CD4-positive, alpha-beta T cell (primary cell): ENCODE measurements at places on chromosomes 13 and 19. TPM values are rescaled to one million over a fixed set of nuclear protein-coding genes. Genes with fewer than 3 reads are reported as not detected.

The ATP8A2 gene
- 0.22 TPM for total RNA-seq

The CBLC gene
- not detected for total RNA-seq

DNA sequence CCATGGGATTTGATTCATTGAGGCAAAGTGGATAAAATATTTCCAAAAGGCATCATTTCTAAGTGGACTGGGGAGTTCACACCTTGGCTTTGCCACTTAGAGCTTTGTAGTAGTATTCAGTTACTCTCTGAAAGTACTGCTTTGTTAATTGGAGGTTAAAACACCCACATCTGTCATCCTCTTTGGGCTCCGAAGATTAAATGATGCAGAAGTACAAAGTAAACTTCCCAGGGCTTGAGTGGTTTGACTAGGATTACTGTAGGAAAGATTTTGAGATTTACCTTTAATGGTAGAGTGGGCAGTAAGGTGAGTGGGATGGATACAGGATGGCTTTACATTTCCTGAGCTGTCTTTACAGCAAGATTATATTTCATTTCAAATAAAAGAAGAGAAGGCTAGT lies 42.4 kb downstream of the WASF3 start:
- no peak for DNase-seq

The ZSWIM4 gene
- 3.8 TPM for total RNA-seq

DNA sequence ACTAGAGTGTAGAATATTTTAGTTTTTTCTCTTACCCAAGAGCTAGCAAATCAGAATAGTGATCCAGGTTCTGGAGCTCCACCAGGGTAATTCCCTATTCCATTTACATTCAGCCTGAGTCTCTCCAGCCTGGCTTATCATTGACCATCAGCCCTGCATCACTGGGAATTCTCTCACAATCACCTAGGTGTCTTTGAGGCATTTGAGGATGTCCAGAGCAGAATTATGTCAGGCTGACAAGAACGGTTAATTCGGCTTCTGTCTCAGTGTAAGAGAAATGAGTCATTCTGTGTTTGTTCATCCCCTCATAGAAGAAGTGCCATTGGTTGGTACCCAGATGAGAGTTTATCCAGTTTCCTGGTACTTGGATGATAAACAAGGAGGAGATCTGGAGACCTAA lies 180.5 kb downstream of the ZNF737 start:
- no peak for DNase-seq

The CACNA1A gene
- total RNA-seq = 0.30 TPM

- DNase-seq = no peak
Measured at GRCh38 chr19:19446655-19447437, 41.4 kb downstream of the GATAD2A start.

DNA sequence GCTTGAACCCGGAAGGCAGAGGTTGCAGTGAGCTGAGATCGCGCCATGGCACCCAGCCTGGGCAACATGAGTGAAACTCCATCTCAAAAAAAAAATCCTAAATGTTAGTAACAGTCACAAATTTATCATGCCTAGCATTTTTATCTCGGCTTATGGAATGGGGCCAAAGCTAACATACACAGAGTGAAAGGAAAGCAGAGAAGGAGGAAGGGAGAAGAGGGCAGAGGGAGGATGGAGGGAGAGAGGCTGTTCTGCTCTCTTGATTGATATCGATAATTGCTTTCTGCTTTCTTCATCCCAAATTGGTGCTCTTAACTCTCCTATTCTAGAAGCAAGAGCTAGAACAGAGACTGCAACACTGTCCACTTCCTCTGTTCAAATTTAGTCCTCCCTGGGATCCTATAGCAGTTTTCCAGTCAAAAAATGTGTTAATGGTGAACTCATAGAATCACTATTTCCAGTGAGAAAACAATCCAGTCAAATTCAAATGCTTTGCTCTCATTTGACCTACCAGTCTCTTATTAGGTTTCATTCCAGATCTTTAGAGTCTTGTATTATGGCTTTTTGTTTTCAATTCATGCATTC lies 15.8 kb upstream of the TUBGCP3 start:
- DNase-seq = no peak

- DNase-seq = no peak
Measured at GRCh38 chr13:98258226-98258625, 81.2 kb upstream of the RNF113B start.
